Head of caudate nucleus (tissue), 42 donors: ENCODE measurements at places on chromosomes 13 and 19.

DNA sequence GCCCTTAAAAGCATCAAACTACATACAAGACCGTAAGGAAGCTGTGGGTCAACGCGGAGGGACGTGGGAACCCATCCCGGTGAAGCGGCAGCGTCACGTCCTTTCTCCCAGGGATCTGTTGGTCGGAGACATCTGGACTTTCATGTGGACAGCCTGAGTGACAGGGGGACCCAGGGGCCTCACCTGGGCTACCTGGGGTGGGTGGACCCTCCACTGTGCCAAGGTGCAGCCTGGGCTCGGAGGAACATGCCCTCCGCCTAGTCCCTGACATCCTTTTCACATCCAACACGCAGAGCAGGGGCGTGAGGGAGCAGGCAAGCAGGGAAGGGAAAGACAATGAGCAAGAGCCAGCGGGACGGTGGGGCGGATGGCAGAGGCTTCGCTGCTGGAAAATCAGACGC lies 13.8 kb upstream of the GARIN5A start:
- DNase-seq: no peak

DNA sequence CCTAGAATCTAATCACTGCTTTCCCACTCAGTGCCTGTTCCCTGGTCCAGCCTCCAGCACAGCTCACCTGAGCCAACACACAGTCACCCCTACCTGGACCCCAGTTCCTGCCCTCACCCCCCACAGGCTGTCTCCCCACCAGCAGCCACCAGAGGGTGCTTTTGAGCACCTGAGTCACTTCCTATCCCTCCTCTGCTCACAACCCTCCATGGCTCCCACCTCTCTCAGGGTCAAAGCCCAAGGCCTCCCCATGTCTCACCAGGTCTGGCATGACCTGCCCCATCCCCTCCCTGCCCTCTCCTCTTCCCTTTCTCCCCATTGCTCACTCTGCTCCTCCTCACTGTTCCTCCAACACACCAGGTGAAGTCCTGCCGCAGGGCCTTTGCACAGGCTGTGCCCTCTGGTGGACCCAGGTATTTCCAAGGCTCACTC lies 7.1 kb upstream of the DPP9 start:
- DNase-seq: no peak

GRCh38 chr13:27125357-27126282 lies 46.0 kb downstream of the USP12 start:
- no peak for DNase-seq

DNA sequence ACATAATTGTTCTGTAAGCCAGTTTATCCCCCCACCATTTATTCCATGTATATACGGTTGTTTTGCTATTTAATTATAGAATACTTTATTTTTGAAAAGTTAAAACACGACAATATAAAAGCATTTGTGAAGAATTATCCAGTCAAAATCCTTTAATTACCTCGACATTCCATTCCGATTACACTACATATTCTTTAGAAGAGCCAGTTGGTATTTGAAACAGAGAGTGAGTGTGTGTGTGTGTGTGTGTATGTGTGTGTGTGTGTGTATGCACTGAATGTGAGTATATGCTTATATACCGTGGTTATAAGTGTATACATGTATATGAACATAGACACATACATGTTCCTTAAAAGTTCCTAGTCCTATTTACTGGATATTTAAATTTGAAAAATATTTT lies 87.8 kb upstream of the KLF5 start:
- no peak for DNase-seq

GRCh38 chr13:27728271-27728670 lies 64.0 kb upstream of the GSX1 start:
- peak; percentile 33 for DNase-seq

DNA sequence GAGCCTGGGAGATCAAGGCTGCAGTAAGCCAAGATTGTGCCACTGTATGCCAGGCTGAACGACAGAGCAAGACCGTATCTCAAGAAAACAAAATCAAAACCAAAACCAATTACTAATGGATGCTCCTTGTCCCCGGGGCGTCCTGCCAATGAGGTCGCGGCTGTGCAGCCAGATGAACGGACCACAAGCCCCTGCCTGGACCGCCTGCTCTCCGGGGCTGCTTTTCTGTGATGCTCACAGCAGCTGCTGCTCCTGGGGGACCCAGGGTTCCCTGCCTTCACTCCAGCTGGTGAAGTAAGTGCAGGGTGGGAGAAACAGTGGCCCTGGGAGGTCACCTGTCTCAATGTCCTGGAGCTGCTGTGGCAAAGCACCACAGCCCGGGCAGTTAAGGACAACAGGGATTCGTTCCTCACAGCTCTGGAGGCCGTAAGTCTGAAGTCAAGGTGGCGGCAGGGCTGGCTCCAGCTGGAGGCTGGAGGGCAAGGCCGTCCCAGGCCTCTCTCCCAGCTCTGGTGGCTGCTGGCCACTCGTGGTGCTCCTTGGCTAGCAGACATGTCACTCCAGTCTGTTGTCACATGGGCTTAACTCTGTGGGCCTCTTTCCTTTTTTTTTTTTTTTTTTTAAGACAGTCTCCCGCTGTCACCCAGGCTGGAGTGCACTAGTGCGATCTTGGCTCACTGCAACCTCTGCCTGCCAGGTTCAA lies 10.1 kb downstream of the COPE start:
- peak; percentile 31 for DNase-seq

GRCh38 chr13:92407858-92408257 lies 818.7 kb upstream of the GPC6 start:
- DNase-seq: no peak

DNA sequence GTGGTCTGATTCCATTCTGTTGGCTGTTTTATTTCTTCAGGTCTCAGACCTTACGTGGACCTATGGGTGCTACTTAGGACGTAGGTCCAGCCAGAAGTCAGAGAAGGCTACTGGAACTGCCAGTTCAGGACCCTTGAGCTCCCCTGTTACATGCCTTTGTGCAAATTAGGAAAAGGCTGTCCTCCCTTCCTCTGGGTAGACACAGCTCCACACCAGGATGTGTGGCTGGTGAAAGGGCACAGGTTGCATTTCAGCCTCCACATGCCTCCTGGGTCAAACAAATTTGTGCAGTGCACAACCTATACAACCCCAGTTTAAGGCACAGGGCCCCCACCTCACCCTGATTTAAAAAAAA lies 43.9 kb upstream of the MAP3K10 start:
- DNase-seq: no peak

- no peak for DNase-seq
These were observed 9.5 kb downstream of the NKPD1 start for GRCh38 chr19:45151320-45151719.

DNA sequence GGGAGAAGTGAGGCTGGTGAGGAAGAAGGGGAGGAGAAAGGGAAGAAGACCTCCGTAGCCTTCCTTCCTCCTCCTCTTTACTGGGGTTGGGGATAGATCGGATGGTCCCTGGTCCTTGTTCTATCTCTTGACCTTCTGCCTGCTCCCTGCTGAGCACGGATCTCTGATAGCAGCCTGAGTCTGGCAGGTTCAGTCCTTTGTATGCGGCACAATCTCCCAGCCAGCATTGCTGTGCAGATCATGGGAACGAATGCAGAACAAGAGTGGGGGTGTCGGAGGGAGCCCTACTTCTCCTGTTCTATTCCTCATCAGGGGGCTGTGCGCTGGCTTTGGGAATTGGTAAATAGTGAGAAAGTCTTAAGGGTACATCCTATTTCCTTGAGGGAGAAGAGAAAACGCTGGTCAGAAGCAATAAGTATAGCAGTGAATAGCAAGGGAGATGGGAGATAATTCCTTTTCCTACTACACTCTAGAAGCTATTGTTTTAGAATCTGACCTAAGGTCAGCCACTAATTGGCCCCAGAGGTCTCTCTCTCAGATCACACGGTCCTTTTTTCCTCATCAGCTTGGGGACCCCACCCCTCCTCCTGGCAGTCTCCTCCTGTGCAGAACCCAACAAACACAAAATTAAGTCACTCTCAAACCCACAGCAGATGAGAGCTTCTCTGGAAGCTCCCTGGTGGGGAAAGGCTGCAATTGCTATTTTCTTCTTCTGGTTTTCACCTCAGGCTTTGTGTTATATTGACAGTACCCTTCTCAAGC lies 41.0 kb downstream of the KL start:
- no peak for DNase-seq

DNA sequence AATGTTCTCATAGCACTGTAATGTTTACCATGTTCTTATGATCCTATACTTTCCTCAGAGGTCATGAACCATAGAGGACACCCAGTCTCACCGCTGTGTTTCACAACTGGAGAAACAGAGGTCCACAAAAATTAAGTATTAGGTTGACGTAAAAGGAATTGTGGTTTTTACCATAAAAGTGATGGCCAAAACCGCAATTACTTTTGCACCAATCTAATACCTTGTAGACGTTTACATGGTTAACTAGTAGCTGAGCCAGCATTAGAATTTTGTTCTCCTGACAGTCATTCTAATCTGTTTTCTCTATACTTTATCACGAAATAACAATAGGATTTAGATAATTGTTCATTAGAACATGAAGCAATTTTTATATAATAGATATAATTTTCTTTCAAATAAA lies 763.4 kb upstream of the ARGLU1 start:
- no peak for DNase-seq

GRCh38 chr19:41264581-41265394 lies 616 bp downstream of the HNRNPUL1 start:
- peak; percentile 37 for DNase-seq

- DNase-seq: no peak
These were observed 58.7 kb upstream of the NBEA start for GRCh38 chr13:34883396-34883795.

GRCh38 chr19:1309977-1310852 lies 24.5 kb downstream of the EFNA2 start:
- no peak for DNase-seq

- DNase-seq: no peak
These were observed 64.9 kb downstream of the TNFSF11 start for GRCh38 chr13:42638886-42639285.

- peak; percentile 30 for DNase-seq
These were observed 3.9 kb downstream of the ZNF266 start for GRCh38 chr19:9431475-9431874.
